ENCODE measurements at places on chromosomes 2 and 18.

DNA sequence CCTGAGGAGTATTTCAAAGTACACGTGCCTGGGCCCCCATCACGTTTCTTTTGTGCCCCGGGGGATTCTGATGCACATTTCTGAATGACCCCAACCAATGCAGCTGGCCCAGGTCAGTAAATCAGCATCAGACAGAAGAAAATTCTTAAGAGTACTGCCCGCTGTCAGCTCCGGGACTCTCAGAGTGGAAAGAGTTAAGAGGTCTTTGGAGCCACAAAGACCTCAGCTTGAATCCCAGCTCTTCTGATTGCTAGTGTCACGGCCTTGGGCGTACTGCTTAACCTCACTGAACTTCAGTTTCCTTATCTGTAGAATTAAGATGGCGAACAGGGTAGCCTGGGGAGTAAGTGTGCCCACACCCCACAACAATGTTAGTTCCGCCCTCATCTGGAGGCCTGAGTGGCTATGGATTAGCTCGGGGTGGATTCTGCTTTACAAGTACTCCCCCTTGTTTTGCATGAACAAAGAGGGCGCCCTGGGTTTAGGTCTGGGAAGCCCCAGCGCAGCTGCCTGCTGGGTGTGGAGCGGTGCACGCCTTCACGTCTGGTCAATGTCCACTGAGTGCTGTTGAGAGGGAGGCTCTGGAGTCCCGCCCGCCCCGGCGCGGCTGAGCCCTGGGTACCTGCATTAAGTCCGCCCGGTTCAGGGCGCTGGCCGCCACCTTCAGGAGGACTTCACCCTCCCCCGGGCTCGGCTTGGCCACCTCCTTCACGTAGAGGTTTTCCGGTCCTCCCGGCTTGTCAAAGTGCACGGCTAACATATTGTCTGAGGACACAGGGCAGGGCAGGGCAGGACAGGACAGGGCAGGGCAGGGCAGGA, 858 bp downstream of the TP53I3 start:
- DNase-seq: no peak

DNA sequence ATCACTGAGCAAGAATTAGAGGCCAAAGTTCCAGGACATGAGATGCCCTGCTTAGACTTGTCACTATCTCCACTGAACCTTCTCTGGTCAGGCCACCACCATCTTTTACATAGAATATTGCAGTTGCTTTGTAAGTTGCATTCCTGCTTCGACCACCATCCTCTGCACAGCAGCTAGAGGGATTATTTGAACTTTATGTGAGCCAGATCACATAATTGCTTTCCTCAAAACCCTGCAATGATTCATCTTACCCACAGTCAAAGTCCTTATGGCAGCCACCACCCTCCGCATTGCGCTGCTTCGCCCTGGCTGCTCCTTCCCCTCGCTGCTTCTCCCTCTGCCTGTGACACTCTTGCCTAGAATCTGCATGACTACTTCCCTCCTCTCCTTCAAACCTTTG, 111.3 kb downstream of the EML6 start:
- no peak for DNase-seq

DNA sequence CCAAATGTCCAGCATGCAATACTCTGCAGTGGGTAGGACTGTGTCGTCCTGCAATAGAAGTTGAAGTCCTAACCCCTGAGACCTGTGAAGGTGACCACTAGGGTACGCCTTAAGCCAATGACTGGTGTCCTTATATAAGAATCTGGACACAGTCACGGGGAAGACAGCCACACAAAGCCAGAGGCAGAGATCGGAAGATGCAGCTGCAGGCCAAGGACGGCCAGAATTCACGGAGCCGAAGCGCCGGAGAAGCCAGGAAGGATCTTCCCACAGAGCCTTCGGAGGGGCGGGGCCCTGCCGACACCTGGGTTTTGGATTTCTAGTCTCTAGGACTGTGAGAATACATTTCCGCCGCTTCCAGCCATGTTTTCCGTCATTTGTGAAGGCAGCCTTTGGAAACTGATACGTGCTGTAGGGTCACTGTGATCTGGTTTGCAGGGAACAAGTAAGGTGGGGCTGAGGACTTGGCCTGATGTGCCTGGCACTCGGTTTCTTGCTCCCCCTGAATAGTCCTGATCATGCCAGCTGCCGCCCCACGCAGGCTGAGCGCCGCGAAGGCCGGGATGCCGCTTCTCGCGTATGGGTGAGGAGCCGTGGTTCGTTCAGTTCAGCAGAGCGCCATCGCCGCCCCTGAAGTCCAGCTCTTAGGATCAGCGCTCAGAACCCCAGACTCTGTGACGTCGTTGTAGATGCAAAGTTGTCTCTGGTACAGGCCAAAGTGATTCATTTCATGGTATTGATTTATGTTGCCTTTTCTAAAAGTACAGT, 38.7 kb downstream of the PTGR3 start:
- no peak for DNase-seq

DNA sequence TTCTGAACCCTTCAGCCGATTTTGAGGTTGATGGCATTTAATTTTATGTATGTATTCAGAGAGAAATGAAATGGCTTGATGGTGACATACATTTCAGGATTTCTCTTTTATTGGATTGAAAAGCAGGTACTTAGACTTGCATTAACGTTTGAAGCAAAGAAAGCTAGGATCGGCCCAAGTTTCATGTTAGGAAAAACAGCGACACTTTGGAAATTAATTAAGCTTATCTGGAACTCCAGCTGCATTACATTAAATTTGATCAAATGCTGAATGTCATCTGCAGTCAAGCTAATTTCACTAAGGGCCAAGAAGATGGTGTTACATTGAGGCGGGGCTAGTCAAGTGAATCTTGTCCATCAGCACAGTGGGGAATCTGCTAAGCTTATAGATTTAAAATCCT, 441.8 kb downstream of the IRS1 start:
- no peak for DNase-seq

- no peak for DNase-seq
These were observed 13.3 kb downstream of the CHRNA1 start for GRCh38 chr2:174750923-174751441.

DNA sequence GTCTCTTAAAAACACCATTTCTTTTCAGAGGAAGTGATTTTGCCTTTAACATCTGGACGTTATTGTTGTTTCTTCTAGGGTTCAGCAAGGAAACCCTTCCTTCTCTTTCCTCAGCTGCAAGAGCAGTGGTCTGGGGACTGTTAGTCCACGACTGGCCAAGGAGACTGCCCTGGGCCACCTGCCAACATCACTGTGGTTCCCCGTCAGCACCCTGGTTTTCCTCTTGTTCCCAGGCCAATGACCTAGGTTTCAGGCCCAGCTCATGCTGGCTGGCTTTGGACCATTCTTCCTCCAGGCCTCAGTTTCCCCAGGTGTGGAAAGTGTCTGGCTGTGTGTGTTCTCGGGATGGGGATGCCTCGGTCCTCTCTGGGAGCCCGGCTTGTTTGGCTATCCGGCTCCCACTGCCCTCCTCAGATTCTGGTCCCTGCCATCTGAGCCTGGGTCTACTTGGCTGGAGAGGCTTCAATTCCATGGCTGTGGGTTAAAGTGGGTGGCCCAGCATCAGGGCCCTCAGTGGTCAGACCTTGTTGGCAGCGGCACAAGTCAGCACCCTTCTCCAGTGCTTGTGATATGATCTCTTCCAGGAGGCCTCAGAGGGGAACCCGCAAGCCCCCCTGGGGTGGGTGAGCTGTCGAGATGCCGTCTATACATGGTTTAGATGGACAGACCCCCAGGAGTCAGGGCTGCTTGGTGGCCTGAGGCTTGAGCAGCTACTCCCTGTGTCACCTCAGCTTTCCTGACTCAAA, 234.3 kb upstream of the HS6ST1 start:
- DNase-seq: no peak

DNA sequence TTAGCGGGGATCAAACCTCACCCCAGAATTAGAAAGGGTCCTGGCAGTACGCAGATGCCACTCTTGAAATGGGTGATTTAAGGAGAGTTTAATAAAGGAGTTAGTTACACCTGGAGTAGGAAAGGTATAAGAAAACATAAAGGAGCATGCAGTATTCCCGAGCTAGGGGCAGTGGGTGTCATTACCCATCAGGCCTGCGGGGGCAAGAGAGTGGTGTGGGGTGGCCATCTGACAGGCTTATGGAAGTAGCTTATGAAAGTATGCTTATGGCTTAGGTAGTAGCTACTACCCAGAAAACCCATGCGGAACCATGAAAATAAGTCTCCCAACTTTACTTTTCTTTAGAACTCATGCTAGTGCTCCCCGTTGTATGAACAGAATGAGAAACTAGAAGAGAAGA, 568.9 kb upstream of the ACVR2A start:
- DNase-seq: no peak

DNA sequence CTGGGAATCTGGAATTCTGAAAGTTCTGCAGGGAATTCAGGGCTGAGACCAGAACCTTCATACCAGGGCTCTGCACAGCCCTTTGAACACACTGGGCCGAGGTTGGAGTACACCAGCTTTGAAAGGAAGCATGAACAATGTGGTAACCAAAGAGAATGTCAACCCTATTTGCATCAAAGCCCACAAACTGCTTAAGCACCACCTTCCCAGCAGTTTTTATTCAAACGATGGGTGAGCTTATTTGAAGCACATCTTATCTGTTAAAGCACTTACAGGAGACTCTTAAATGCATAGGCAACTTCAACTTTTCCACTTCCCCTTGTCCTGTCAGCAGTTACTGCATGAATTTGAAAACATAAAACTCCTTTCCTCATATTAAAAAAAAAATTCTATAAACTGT, 96.6 kb downstream of the TXNL1 start:
- no peak for DNase-seq

- no peak for DNase-seq
These were observed 2.7 kb downstream of the MIB1 start for GRCh38 chr18:21743166-21743832.

DNA sequence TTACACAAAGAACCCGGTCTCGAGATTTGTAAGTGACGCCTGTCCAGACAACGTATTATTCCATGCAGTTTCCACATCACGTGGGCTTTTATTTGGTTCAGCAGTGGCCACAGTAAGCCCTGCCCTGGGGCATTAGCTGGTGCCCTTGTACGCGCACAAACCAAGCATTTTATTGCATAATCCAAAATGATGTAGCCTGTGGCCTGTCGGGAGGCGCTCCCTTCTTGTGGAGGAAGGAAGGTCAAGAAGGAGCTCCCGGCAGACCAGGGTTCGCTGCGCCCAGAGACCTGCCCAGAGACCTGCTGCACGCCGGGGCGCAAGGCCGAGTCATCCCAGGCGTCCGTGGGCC, 179.6 kb upstream of the ALKAL2 start:
- DNase-seq: no peak

DNA sequence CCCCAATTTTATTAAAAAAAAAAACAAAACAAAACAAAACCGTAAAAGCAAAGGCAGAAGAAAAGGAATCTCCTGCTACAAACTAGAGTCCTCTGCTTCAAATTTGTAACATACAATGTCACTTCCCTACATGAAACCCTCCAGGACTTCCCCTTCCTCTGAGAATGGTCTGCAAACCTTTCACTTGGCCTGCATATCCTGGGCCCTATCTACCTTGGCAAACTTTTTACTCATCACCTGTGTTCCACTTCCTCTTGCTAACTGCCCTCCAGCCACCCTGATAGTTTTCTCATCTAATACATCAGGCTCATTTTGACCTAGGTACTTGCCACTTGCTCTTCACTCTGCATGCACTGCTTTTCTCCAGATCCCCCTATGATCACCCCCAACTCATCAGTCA, 255.5 kb downstream of the ETAA1 start:
- DNase-seq: no peak

DNA sequence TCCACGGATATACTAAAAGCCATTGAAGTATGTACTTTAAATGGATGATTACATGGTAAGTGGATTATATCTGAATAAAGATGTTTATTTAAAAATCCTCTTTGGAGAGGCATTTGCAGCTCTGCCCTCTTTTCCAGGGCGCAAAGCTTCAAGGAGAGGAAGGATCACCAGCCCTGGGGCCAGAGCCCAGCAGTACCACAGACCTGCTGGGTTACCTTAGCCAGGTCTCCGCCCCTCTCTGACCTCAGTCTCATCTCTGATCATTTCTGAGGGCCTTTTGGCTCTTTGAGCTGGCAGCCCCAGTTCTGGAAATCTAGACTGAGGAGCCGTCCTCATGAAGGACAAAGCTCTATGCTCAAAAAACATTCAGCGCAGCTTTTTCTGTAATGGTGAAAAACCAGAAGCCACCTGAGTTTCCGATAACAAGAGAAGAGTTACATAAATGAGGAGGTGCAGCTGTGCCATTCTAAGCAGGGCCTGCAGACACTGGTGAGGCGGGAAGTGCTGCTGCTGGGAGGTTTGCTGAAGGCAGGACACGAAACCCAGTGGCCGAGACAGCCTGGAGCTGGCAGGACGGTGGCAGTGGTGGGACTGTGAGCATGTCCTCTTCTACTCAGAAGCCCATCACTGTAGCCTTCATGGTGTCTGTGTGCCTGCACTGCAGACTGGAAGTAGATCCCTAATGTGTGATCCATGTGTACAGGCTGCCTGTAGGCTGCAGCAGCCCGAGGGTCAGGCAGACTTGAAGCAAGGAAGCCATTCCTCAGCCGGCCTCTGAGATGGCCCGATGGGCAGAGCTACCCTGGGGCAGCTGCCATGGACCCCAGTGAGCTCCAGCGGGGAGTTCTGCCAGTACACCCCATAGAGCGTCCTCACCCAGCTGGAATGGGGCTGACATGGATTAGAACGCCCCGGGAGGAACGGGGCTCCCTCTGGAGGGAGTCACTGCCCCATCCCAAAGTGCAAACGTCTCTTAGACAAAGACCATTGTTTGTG, 27.7 kb downstream of the ADRA2B start:
- no peak for DNase-seq

DNA sequence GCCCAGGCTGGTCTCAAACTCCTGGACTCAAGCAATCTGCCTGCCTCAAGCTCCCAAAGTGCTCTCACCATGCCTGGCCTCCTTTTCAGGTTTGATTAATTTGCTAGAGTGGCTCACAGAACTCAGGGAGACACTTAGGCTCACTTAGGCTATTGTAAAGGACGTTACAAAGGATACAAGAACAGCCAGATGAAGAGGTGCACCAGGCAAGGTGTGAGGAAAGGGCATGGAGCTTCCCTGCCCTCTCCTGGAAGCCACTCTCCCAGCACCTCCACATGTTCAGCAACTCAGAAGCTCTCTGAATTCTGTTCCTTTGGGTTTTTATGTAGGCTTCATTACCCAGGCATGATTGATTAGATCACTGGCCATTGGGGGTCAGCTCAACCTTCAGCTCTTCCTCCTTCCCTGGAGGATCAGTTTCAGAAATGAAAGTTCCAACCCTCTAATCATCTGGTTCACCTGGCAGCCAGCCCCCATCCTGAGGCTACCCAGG, 78.7 kb upstream of the RGPD5 start:
- DNase-seq: no peak

GRCh38 chr2:64955467-64955866, 33.7 kb upstream of the SLC1A4 start:
- no peak for DNase-seq

DNA sequence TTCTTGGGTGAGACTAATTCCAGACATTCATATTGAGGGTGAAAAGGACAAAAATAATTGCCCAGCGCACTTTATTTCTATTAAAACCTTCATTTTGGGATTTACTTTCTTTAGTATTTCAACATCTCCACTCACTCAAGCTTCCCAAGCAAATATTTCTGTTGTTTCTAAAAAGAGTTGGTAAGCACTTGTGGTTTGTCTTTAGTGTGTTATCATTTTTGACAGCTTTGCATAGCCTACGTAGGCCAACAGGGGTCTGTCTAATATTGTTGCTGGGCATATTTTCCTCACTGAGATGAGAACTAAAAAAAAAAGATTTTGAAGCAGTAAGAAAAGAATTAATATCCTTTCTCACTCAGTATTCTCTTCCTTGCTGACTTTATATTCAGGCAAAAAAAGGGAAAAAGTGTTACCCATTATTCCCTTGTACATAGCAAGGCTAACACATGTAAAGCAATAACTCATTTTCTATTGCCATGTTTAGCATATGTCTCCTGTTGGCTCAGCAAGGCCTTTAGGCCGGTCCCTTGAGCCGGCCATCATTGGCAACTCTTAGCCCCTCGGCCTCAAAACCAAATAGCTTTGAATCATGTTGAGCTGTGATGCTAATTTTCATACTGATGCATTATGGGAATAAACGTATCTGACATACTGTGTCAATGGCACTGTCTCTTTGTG, 494.2 kb downstream of the ARHGAP15 start:
- DNase-seq: no peak

All from stimulated activated CD8-positive, alpha-beta memory T cell treated with anti-CD3 and anti-CD28 coated beads, Interleukin-4, amount 100 ng/mL, for 1 hour (primary cell).